ENCODE measurements at places on chromosomes 12 and 14.
A peak's percentile ranks its signal among the peaks of the same experiment; 100 is the strongest.

DNA sequence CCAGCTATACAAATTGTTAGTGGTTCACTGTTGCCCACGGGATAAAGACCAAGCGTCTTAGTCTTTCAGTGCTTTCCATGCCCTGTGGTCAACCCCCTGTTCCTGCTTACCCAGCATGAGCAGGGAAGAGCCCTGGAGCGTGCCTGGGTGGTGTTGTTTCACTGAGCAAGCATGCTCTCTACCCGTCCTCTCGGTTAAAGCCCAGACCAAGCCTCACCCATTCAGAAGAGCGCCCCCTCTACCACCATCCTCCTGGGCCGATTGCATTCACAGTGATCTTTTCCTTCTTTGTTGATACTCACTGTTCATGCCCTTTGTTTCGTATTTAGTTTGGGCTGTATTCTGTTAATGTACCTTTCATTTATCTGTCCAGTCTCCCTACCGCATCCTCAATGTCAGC lies 25.1 kb downstream of the DYRK4 start:
- no peak for DNase-seq

- DNase-seq, result no peak
Observed at GRCh38 chr12:96395236-96395635, 5.0 kb downstream of the CDK17 start.

- DNase-seq, result no peak
Observed at GRCh38 chr12:67827820-67828383, 161.3 kb upstream of the IFNG-AS1 start.

DNA sequence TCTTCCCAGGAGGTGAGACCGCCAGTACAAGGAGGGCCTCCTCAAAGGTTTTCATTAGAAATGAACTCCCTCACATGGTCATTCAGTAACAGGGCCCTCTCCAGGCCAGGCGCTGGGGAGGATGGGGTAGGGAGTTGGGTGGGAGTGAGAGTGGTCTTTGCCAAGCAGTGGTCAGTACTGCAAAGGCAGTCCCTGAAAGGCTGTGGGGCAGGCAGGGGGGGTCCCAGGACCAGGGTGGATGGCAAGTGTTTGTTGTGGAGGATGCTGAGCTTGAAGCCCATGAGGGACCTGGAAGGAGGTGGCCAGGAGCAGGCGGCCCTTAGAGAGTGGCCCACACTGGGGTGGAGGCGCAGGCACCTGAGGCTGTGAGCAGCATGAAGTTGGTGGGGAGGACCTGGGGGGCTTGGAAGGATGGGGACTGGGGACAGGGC lies 26.1 kb downstream of the CEP170B start:
- no peak for DNase-seq

DNA sequence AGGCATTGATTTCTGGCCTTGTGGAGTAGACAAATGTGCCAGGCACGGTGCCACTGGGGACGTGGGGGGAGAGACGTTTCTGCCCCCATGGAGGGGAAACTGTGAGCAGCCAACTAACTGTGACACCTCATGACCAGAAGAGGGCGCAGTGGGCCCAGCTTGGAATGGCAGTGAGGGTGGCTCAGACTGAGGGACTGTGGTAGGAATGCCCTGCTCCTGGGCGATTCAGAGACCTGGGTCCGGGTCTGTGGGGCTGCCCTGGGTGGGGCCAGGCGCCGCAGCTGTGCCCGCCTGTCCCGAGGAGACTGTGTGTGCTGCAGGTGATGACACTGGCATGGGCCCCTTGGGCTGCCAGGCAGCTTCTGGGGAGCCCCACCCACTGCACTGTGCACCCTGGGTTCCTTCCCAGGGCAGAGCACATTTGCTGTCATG lies 60.6 kb downstream of the SLC25A47 start:
- peak; percentile 85 for DNase-seq

GRCh38 chr12:43271659-43272058 lies 280.3 kb downstream of the ADAMTS20 start:
- no peak for DNase-seq

GRCh38 chr12:78787576-78787975 lies 77.0 kb upstream of the SYT1 start:
- DNase-seq, result no peak

DNA sequence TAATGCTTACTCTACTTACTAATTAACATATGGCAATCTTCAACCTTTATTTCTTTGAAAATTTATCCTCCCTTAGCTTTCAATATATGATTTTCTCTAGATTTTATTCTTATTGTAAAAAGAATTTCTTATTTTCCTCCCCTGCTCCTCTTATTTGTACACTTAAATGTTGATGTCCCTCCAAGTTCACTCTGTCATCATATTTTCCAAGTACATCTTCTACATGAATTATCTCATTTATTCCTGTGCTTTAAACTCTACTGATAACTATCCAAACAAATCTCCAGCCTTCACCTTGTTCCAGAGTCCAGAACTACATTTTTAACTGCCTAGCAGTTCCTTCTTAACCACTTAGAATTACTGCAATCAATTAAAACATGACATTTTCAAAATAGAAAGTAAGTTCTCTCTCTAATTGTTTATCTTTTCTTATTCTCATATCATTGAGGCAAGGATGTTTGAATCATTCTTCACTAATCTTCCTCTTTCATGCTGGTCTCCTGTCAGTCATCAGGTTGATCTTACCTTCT lies 261.6 kb upstream of the FAR2 start:
- DNase-seq, result no peak

GRCh38 chr12:130568501-130568900 lies 147.6 kb downstream of the RIMBP2 start:
- no peak for DNase-seq

DNA sequence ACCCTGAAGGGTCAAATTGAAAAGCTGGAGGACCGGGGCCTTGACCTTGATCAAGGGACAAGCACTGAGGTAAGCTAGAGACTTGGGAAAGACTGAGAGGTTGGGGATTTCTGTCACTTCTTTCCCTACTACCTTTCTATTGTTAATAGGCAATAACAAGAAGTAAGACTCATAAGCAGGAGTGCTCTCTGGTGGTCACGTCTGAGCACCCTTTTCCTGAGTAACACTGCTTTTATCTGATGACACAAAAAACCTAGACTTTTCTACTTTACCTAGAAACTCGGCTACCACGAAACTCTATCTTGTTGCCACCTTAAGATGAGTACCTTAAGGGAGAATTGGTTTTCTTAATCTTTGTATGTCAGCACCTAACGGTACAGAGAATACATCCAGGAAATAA lies 35.5 kb upstream of the PPFIBP1 start:
- DNase-seq, result no peak

GRCh38 chr12:48043771-48044170 lies 39.5 kb upstream of the COL2A1 start:
- no peak for DNase-seq

DNA sequence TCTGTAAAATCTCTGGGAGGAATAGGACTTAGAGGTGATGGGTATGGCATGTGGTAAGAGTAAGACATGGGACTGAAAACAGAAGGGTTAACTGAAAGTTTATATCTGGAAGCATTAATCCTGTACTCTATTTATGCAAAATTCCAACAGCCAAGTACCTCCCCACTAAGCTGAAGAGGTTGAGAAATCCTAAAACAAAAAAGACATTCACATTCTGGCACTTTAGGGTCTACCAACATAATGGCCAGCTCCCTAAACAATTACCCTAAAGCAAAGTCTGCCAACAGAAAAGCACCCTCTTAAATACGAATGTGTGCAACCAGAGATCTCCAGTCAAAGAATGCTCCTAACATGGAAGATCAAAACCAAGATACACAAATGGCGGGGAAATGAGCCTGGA lies 87.4 kb downstream of the GTF2A1 start:
- no peak for DNase-seq

DNA sequence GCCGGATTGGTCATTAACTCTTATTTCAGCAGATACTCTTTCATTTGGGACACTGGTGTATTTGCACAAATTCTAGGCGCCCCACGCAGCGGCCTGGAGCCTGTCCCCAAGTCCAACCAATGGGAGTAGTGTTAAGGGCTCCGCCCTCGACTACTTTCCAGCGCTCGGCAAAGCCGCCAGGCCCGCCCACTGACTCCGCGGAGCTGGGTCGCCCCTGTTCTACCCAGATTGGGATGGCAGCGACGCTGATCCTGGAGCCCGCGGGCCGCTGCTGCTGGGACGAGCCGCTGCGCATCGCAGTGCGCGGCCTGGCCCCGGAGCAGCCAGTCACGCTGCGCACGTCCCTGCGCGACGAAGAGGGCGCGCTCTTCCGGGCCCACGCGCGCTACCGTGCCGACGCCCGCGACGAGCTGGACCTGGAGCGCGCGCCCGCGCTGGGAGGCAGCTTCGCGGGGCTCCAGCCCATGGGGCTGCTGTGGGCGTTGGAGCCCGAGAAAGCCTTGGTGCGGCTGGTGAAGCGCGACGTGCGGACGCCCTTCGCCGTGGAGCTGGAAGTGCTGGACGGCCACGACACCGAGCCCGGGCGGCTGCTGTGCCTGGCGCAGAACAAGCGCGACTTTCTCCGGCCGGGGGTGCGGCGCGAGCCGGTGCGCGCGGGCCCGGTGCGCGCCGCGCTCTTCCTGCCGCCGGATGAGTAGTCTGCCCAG lies at the start of gene ACOT6:
Gene ACOT6, plus strand, starts transcription at position 179 of the 707 bp plus-strand sequence. Its CDS starts 55 bp downstream, at position 234.
- peak; percentile 90 for DNase-seq
